Epithelial cell of esophagus (primary cell): ENCODE measurements at places on chromosomes 16 and 17.

- no peak for DNase-seq
These were observed 170.3 kb upstream of the RPH3AL start for GRCh38 chr17:522919-523318.

GRCh38 chr17:27381007-27381501 lies 75.2 kb upstream of the KSR1 start:
- peak; percentile 42 for DNase-seq

DNA sequence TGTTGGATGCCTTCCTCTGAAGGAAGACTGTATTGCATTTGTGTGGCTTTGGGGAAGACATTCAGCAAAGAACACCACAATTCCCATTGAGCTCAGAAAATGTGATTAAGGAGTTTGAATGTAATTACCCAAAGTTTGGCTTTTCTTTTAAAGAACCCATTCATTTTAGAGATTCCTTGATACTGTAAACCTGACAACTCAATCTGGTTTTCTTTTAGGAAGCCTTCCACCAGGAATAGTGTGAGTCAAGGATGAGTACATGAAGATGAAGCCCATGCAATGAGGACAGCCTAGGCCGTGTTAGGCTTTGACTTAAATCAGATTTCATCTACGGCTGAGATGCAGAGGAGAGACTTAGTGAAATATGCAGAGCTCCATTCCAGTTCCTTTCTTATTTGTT lies 271.7 kb upstream of the TBX2 start:
- DNase-seq = no peak

DNA sequence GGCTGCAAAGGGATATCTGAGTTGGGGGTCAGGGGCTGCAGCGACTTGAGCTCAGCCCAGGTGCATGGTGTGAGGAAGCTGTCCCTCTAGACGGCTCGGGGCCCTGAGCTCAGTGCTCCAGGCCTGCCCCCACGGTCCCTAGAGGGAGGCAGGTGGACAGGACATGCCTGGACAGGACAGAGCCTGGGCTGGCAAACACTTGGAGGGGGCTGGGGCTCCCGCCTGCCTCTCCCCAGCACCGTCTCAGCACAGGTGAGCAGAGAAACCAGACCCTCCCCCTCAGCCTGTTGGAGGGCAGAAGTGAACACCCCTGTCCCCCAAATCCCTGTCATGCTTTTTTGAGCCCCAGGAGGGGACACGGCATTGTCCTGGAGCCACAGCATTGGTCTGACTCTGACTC lies 11.4 kb upstream of the SLC38A10 start:
- DNase-seq = no peak

DNA sequence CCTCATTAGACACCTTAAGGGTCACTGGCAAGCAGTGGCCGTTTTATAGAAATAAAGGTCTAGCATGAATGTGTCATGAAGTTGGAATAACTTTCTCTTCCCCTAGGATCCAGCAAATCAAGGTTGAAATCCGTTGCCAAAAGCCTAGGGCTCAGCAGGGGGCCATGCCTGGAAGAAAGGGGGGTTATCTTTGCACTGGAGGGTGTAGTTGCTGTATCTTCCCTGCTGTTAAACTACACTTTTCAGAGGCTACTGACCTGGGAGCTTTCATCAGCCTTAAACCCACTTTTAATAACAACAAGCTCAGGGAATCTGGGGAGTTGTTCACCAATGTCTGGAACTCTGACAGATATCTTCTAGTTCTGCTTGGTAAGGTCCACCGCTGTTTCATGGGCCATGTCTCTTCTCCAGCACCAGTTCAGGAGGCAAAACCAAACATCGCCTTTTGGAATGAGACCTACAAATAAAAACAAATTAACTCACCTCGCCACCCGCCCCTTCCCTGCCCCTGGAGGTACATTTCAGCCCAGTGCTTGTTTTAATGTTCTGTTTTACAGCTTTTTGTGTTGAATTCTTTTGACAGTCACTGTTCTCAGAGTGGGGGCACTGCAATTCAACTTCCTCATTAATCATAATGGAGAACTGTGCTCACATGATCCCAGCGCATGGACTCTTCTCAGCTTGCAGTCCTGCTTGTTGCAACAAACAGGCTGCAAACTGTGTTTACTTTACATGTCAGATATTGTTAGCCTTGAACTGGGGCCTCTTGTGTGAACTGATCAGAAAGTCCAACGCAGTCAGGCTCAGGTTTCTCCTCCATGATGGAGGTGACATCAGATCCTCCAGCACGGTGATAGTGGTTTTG lies 508.7 kb downstream of the KCNJ2 start:
- no peak for DNase-seq

DNA sequence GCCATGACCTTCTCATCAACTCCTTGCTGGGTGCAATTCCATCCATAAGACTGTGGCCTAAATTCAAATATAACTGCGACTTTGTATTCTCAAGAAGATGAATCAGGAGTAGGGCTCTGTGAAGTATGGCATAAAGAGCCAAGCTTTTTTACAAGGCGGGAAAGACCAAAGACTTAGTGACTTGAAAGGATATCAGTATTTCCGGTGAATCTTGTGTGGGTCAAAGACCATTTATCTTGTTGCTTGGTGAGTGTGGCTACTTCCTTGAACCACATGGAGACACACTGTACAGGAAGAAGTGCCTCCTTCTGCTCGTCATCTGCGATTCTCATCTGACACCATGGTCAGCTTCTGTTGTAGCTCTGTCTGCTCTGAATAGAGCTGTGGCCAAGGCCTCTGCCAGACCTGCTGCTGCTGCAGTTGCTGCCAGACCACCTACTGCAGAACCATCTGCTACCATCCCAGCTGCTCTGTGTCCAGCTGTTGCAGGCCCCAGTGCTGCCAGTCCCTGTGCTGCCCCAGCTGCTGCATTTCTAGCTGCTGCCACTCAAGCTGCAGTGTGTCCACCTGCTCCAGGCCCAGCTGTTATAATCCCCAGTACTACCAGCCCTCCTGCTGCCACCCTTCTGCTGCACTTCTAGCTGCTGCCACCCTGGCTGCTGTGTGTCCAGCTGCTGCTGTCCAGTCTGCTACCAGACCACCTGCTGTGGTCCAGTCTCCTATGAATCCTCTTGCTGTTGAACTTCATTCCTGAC lies 6.1 kb upstream of the KRTAP2-4 start:
- DNase-seq = no peak

DNA sequence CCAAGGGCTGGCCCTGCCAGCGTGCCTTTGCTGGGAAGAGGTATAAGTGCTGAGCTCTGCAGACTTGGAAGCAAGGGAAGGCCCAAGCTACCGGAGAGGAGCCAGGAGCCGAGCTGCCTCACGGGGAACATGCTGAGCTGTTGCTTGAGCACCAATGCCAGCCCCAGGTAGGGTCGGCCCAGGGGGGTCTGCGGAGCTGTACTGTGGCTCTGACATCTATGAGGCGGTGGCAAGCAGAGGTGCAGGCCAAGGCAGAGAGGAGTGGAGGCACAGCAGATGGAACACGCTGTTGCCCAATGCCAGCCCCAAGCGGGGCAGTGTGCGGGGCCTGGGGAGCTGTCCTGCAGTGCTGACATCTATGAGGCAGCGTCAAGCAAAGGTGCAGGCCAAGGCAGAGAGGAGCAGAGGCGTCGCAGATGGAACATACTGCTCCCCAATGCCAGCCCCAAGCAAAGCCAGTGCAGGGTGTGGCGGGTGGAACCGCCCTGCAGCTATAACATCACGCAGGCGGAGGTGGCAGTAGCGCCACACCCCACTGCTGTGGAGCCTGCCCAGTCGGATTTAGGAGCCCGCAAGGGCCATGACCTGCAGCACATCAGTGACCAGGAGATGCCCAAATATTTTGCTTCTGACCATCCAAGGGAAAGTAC lies 10.0 kb downstream of the GGA2 start:
- DNase-seq = no peak

GRCh38 chr17:8736796-8737195 lies 7.8 kb downstream of the CCDC42 start:
- no peak for DNase-seq

DNA sequence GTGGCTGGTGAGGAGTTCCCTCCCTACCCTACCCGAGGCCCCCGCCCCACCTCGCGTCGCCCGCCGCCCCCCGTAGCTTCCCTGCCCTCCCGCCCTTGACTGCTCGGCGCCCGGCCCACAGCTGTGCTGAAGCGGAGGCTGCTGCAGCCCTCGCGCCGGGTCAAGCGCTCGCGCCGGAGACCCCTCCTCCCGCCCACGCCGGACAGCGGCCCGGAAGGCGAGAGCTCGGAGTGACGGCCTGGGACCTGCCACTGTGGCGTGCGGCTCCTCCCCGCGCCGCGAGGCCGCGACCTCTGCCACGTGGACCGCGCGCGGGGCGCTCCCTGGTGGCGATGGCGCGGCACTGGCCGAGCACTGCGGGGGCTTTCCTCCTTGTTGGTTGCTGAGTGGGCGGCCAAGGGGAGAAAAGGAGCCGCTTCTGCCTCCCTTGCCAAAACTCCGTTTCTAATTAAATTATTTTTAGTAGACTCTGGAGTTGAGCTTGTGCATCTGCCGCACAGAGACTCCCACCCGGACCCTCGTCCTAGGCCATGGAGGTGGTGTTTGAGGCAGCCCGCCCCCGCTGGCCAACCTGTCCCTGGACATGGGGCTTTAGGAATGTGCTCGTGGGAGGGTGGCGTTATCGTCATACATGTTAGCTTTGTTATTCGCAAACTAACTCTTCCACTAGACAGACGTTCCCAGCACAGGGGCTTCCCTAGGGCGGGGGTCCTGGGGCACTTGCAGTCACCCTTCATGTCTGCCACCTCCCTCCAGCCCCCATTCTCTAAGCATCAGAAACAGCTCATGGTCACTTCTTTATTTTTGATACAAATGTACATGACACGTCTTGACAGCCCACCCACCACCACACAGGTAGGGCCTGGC lies 4.4 kb downstream of the TP53I13 start:
- no peak for DNase-seq

DNA sequence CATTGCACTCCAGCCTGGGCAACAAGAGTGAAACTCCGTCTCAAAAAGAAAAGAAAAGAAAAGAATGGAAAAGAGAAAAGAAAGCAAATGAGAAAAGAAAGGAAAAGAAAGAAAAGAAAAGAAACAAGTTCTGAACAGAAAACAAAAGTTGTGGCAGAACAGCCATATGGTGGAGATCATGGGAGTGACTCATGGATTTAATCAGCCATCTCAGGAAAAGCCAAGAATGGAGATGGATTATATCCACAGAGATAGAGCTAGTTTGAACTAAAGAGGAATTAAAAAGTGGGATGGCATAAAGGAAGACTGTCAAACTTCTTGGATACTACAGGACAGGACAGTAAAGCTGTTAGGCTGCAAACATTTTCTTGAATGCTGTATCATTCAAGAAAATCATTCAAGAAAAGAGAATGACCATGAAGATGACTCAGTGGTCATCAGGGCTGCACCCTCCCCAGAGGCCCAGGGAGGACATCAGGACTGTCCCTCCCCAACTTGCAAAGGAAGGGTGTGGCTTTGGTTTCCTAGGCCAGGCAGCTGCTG lies 120.6 kb downstream of the USP22 start:
- peak; percentile 28 for DNase-seq
